ENCODE measurements at places on chromosomes 2 and 18.

GRCh38 chr2:64228126-64228678 is 84.0 kb upstream of the PELI1 start:
- DNase-seq = peak; percentile 95

DNA sequence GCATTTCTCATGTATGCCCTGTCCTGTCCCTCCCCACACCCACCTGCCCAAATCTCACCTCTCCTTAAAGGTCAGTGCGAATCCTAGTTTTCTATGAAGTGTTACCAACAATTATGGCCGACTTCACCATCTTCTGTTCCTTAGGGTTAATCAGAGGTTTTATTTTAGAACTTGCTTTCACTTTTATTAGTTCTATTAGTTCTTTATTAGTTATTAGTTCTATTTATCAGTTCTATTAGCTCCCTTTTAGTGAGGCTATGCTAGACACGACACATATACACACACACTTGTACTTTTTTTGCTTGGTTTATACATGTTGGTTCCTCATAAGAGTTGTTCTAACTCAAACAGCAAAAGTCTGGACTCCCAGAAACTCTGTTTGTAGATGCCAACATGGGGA is 176.8 kb upstream of the MSH6 start:
- no peak for DNase-seq

- DNase-seq = no peak
These were observed 23.3 kb downstream of the ARMC9 start for GRCh38 chr2:231221761-231222160.

GRCh38 chr2:102470168-102470567 is 2.9 kb upstream of the SLC9A4 start:
- no peak for DNase-seq

DNA sequence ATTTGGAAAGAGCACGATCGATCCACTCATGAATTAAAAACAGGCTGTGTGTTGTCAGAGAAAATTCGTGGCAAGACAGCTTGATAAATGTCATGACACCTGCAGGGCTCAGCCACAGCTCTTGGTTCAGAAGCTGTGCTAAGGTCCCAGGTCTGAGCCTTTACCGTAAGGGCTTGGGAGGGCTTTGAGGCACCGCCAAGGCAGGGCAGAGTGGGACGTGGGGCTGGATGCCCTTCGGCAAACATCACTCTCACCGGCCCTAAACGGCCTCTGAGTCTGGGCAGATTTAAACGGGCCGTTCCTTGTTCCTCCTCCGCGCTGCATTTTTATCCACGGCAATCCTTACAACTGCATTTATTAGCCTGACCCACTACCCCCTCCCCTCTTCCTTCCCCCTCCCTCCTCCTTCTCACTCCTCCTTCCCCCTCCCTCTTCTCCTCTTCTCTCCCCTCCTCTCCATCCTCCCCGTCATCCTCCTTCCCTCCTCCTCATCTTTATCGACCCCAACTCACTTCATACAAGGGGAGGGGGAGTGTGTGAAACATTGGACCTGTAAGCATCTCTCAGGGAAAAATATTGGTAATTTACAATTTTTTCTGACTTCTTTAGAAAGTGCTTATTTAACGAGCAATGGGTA is 33.9 kb downstream of the MBP start:
- DNase-seq = no peak

DNA sequence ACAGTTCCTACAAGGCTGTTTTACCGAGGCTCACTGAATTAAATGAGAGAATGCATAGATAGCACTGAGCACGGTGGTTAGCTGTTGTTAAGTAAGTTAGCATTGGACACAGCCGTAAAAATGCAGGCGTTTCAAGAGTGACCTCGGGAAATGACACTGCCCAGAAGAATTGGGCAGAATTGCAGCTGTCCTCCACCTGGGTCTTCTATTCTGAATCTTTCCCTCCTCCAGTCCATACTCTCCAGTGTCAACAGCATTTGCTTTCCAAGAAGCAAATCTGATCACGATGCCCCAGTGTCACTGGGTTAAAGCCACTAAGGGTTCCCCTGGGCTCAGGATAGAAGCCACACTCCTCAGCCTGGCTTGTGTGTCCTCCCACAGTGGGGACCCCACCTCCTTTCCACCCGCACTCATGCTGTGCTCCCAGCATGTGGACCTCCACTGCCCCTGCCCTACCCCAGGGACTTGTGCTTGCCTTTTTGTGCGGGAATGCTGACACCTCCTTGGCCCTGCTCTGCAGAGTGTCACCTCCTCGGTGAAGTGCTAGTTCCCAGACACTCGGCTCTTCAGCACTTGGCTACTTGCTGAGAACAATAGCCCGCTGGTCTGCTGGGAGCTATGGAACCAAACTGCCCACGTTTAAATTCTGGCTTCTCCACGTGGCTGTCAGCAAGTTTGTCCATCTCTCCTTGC is 135.0 kb downstream of the ANTXR1 start:
- no peak for DNase-seq

- DNase-seq = no peak
These were observed 766.3 kb downstream of the SLC4A3 start for GRCh38 chr2:220393711-220394110.

GRCh38 chr2:36740061-36740460 is 43.6 kb downstream of the VIT start:
- DNase-seq = peak; percentile 23

- DNase-seq = no peak
These were observed 88.6 kb upstream of the RPE start for GRCh38 chr2:209913786-209914345.

- DNase-seq = peak; percentile 70
These were observed 5.2 kb downstream of the TMEM127 start for GRCh38 chr2:96260387-96261260.

- DNase-seq = no peak
These were observed 678.4 kb upstream of the ZNF804A start for GRCh38 chr2:183919926-183920325.

DNA sequence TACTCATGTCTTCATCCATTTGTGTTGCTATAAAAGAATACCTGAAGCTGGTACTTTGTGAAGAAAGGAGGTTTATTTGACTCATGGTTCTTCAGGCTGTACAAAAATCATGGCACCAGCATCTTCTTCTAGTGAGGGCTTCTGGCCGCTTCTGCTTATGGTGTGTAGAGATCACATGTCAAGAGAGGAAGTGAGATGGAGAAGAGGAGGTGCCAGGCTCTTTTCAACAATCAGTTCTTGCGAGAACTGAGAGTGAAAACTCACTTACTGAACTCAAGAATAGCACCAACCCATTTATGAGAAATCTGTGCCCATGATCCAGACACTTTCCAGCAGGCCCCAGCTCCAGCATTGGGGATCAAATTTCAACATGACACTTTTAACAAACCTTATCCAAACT is 30.0 kb upstream of the BARD1 start:
- no peak for DNase-seq

- no peak for DNase-seq
These were observed 48.2 kb upstream of the B3GNT2 start for GRCh38 chr2:62147610-62148301.

- DNase-seq = no peak
These were observed 157.5 kb upstream of the FHL2 start for GRCh38 chr2:105556366-105556765.

- DNase-seq = no peak
These were observed 607.6 kb downstream of the LRP1B start for GRCh38 chr2:141523199-141523598.

DNA sequence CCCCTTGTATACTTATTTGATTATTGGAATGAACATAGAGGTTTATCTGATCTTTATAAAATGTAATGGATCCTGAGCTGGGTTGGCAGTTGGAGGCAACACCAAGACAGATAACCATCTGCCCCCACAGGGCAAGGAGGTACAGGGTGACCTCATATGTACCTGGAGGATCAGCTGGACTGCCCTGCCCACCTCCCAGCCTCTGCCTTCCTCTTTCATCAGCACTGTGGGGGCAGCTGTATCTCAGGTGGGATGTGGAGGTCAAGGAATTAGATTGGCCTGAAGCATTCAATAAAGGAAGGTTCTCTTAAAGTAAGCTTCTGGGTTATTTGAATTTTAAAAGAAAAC is 92.6 kb downstream of the LYPD6 start:
- no peak for DNase-seq

DNA sequence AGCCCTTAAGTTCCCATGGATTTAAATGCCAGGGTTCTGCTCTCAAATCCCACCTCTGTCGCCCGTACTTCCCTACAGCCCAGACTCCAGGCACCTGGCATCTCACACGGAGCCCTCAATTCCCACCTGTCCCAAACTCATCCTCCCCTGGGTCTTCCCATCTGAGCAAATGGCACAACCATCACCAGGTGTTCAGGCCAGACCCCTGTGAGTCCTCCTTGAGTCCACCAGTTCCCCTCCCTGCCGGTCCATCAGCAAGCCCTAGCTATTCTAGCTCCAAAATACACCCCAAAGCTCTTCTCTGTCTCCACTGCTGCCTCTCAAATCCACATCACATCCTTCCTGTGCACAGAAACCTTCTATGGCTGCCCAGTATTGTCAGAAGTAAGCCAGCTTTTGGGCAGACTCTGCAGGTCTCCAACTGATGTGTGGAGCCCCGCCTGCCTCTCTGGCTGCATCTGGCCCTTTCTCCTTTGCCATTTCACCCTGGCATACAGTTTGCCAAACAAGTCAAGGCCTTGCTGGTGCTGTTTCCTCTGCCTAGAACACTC is 67.7 kb downstream of the DNMT3A start:
- no peak for DNase-seq

DNA sequence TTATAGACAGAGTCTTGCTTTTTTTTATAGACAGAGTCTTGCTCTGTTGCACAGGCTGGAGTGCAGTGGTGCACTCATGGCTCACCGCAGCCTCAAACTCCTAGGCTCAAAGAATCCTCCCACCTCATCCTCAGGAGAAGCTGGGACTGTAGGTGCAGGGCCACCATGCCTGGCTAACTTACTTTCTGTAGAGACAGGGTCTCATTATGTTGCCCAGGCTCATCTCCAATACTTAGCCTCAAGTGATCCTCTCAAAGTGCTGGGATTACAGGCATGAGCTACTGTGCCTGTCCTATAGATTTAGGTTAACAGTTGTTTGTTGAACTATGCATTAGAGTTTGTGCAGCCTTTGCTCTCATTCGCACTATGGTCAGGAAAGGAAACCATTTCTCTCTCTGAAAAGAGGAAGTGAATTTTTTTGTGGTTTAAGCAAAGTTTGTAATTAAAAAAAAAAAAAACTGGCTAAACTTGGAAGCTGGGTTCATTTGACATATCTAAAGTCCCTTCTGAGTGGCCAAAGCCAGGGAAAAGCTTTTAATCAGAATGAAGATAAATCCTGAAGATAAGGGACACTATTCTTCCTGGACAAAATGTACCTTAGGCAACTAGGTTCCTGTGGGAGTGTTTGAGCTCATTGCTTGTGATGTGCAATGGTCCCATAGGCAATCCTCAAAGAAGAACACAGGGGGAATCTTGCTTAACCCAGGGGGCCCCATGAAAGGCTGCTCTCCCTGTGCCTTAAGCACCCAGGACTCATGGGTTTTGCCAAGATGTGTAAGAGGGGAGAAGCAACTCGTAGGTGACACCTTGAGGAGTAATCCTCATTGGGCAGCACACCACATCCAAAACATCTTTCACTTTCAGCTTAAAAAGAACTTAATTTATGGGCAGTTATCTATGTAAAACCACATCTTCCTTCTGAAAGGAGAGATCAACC is 201.7 kb downstream of the MREG start:
- no peak for DNase-seq

DNA sequence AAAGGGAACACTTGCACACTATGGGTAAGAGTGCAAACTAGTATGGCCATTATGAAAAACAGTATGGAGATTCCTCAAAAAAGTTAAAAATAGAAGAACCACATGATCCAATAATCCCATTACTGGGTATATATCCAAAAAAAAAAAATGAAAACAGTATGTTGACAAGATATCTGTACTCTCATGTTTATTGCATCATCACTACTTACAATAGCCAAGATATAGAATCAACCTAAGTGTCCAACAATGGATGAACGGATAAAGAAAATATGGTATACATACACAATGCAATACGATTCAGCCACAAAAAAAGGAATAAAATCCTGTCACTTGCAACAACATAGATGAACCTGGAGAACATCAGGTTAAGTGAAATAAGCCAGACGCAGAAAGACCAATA is 73.3 kb downstream of the LOXHD1 start:
- DNase-seq = no peak

- DNase-seq = no peak
These were observed at the start of gene FBLN7 for GRCh38 chr2:112138159-112139032. Gene FBLN7 (plus strand): TSS chr2:112138385. CDS start chr2:112138656, 271 bp downstream.

DNA sequence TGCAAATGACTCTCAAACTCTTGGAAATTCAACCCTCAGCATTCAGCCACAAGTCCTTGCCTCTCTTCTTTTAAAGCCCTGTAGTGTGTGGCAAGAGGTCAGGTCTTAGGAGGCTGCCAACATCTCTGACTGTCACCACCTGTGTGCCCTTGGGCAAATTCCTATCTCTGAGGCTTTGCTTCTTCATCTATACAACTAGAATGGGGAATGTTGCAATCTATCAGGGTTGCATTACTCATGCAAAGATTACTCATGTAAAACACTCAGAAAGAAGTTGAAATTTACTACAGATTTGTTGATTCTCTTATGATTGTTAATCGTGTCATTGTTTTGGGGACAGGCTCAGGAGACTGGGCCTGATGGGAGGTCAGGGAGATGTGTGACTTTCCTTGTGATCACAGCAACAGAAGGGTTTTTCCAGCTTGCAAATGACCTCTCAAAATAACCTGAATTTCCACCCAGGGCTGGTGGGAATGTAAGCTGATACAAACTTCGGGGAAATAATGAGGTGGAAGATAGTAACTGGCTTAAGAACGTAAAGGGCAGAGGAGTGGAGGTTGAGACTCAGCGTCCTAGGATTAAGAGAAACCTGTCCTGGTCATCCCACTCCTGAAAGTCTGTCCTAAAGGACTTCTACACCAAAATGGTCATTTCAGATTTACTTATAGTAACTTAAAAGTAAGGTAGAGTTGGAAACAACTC is 32.1 kb upstream of the SIGLEC15 start:
- no peak for DNase-seq

Data from stomach (tissue), 19 donors.